ENCODE measurements at places on chromosomes 2 and 18.

DNA sequence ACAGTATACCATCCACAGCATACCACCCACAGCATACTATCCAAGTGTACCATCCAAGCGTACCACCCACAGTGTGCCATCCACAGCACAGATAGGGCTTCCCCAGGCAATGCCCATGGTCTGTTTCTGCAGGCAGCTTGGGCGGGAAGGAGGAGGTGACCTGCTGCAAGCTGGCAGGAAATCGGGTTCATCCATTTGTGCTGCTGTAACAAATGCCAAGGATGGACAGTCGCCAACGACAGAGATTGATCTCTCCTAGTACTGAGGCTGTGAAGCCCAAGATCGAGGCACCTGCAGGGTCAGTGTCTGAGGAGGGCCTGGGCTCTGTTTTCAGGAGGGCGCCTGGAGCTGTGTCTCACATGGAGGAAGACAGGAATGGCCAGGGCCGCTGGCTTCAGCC is 93.6 kb upstream of the SNTG2 start:
- no peak for DNase-seq

DNA sequence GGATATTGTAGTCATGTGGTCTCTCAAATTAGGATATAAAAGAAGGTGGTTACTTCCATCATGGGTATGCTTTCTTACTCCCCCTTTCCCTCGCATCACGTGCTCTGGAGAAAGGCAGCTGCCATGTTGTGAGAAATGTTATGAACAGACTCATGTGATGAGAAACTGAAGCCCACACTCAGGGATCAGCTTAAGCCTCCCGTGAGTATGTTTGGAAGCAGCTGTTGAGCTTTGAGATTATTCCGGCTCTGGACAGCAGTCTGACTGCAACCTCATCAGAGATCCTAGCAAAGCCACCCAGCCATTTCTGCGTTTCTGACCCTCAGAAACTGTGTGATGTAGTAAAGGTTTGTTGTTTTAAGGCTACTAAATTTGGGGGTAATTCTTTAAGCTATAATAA is 700.1 kb downstream of the ADCYAP1 start:
- DNase-seq = no peak

DNA sequence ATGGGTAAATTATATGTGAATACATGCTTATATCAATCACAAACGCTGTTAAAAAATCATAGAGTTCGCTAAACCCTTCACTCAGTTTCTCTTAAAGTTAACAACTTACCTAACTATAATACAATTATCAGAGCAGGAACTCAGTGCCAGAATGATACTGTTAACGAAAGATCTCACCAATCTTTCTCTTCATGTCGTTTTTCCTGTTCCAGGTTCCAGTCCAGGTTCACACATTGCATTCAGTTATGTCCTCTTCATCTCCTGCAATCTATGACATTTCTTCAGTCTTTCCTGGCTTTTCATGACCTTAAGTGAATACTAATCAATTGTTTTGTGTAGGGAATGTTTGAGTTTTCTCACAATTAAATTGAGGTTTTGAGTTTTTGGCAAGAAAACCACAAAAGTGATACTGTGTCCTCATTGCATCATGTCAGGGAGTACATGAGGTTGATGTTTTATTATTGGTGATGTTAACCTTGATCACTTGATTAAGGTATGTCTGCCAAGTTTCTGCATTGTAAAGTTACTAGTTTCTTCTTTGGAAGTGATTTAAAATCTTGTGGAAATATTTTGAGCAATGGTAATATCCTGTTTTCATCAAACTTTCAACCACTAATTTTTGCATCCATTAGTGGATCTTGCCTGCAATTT is 131.9 kb downstream of the ESCO1 start:
- no peak for DNase-seq

- DNase-seq = peak; percentile 33
These were observed 285.4 kb downstream of the NRXN1 start for GRCh38 chr2:50746526-50746925.

DNA sequence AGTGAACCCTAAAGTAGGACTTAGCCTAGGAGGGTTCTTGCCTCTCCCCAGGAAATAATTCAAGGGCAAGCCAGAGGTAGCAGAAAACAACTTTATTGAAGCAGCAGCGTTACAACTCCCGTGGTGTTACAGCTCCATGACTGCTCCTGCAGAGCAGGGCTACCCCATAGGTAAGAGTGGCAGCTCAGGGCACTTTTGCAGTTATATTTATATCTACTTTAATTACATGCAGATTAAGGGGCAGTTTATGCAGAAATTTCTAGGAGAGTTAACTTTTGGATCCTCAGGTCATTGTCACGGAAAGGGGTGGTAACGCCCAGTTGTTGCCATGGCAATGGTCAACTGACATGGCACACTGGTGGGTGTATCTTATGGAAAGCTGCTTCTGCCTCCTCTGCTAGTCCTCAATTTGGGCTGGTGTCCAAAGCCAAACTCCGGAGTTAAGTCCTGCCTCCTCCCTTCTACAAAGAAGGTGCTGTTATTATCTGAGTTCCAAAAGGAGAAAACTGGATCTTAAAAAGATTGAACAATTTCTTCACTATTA is 1413.0 kb downstream of the DSC3 start:
- DNase-seq = no peak

DNA sequence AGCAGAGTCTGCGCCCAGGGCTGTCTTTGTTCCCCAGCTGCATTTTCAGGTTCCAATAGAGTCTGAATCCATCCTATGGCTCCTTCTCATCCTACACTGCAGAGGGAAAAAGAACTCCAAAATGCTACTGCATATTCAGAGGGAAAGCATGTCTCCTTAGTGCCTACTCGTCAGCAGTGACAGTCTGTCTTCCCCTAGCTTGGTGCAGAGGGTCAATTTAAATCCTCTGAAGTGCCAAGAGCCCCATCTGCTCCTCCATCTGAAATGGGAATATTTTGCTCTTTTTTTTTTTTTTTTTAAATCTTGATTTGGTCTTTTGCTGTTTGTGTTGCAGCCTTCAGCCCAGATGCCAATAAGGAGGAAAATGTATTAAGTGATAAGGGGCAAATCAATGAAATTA is 199.3 kb downstream of the RNF144A start:
- DNase-seq = no peak

- no peak for DNase-seq
These were observed 16.2 kb downstream of the SERPINB13 start for GRCh38 chr18:63603355-63603754.

DNA sequence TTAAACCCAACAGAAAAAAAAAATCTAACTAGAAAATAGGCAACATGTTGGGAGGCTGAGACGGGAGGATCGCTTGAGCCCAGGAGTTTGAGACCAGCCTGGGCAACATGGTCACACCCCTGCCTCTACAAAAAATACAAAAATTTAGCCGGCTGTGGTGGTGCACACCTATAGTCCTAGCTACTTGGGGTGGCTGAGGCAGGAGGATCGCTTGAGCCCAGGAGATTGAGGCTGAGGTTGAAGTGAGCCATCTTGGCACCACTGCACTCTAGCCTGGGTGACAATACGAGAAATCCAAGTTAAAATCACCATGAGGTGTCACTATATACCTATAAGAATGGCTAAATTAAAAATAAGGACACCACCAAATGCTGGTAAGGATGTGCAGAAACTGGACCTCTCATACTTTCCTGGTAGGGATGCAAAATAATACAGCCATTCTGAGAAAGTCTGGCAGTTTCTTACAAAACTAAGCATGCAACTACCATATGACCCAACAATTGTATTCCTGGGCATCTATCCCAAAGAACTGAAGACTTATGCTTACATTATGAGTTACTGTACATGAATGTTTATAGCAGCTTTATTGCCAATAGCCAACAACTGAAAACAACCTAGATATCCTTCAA is 2.2 kb downstream of the SEPTIN10 start:
- DNase-seq = peak; percentile 62
